ENCODE measurements at places on chromosomes 6 and 20.

GRCh38 chr6:71383476-71383875 lies 94.9 kb downstream of the OGFRL1 start:
- no peak for DNase-seq

GRCh38 chr20:49063279-49063678 lies 17.2 kb downstream of the CSE1L start:
- no peak for DNase-seq

DNA sequence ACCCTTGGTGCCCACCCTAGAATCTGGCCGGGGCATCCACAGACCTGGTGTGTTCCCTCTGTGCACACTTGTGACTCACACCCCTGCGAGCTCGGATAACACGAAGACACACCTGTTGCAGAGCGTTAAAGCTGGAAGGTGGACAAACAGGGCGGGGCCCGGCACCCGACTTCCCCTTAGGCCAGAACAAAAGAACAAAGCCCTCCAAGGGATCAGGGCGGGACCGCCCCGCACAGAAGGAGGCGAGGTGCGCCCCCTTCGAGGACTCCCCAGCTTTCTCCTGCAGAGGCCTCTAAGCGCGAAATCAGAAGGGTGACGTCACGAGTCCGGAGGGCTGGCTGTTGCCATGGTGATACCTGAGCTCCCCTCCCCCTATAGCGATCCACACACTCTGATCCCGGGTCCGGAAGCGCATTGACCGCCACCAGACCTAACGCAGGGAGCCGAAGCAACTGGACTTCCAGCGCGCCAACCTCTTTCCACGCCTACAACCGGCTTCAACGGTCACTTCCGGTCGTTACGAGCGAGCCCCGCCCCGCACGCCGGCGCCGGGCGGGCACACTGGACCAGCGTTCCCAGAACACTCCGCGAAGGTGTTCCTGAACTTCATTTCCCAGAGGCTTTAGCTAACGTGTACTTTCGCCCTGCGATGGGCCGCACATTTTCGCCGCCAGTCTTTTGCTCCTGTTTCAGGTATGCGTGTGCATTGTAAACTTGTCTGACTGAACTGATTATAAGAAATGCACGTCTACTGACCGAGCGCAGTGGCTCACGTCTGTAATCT lies at the start of gene ZNF184:
Gene ZNF184, minus strand, starts transcription at position 489 of the 784 bp plus-strand sequence. CDS start 811 bp downstream, outside the sequence.
- DNase-seq, result peak; percentile 98

DNA sequence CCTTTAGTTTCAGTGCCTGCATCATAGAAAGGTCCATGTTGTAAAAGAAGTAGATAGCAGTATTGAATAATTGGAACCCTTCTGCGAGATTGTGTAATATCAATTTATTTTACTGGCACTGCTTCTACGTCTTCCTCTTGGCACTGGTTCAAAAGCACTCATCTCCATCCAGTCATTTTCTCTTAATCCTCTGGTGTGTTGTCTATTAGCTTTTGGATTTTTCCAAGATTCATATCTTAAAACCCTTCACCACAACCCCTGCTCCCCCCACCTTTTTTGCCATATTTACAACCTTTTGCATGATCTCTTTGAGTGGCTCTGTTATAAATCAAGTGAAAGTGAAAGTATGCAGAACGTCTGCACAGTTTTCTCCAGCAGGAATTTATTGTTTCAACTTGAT lies 76.6 kb upstream of the HSF2 start:
- DNase-seq, result peak; percentile 33

DNA sequence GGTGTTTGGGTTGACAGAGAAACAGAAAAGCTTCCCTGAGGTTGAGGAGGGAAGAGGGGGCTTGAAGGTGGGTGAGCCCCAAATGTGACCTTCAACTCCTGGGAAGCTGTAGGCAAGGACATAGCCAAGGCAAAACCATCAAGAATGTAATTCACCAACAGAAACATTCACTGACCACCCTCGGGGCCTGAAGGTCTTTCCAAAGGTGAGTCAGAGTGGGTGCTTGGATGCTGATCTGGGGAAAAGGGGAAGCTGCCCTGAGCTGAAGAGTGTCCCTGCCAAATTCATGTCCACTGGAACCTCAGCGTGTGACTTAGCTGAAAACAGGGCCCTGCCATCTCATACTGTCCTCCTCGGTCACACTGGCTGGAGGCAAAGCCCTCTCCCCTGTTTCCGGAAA lies 234.2 kb upstream of the SULF2 start:
- no peak for DNase-seq

- no peak for DNase-seq
Observed at GRCh38 chr6:156545931-156546330, 231.2 kb upstream of the ARID1B start.

DNA sequence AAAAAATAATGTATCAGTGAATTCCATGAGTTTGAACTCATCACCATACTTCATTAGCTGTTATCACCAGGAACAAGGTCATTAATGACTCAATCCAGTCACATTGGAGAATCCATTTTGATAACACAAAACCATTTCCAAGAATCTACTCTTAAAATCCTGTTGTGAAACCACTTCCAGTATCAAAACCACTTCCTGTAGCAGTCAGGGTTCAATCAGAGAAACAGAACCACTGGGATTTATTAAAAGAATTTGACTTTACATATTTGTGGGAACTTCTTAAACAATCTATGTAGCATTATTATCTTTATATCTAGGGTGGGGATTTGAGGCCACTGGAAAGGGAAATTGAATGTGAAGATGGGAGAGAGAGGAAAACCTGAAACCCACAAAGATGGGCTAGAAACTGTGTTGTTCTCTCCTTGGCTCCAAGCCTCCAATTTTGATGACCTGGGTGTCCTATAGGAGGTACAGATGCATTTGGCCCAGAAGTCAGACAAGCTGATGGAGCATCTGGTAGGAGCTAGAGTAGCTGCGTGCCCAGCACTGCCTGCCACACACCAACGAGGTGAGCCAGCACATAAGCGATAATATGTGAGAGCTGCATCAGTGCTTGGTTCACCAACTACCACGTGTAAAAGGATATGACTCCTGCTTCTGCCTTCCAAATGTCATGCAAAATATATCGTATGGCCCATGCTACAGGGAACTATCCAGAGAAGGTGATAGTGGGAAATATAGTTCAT lies 117.0 kb downstream of the TMEM200A start:
- DNase-seq, result no peak

DNA sequence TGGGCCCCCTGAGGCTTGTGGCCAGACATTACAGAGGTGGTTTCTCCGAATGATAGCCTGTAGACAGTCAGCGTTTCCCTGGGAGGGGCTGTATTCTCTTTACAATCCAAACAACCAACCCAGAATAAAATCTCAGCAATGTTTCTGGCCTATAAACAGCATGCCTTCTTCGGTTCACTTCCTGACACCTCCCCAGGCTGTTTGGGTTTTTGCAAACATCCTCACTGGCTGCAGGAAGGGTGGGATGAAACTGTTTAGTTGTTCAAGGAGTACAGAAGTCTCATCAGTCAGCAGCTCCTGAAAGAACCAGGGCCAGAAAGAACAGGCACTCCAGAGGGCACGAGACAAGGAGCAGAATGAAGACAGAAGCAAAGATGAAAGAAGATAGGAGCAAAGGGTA lies 350.0 kb downstream of the QKI start:
- no peak for DNase-seq
